HS-5 (cell line): ENCODE measurements at places on chromosomes 2 and 18.
A peak's percentile ranks its signal among the peaks of the same experiment; 100 is the strongest.

DNA sequence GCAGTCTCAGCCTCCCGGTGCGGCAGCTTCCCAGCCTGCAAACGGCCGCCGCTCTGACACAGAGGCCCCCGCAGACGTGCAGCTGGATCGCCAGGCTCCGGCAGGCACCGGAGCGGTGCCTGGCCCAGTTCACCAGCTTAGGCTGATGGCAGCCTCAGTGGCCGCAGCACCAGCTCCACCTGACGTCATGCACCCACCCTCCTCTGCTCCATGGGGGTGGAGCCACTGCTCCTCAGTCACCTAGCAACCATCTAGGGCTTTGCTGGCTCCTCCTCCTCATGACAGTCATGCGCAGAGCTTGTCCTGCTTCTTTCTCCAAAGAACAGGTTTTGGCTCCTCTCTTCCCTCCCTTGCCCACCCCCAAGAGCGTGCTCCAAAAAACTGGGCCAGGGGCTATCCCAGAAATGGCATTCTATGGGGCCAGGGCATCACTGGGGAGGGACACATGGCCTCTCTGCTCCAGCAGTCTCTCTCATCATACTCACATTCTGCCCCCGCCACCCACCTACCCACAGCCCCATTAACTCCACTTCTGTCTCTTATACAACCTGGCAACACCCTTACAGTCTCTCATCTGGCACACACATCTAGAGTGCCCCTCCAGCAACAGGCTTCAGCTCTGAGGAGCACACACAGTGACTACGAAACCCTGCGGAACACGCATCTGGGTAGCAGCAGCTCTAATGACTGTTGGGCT lies 5.5 kb downstream of the DCTN1 start:
- no peak for DNase-seq

- no peak for DNase-seq
Measured at GRCh38 chr2:32752205-32752604, 124.4 kb downstream of the TTC27 start.

- DNase-seq: no peak
Measured at GRCh38 chr18:70627182-70627802, 338.4 kb downstream of the SOCS6 start.

- no peak for DNase-seq
Measured at GRCh38 chr2:145040433-145040832, 520.5 kb upstream of the ZEB2 start.

DNA sequence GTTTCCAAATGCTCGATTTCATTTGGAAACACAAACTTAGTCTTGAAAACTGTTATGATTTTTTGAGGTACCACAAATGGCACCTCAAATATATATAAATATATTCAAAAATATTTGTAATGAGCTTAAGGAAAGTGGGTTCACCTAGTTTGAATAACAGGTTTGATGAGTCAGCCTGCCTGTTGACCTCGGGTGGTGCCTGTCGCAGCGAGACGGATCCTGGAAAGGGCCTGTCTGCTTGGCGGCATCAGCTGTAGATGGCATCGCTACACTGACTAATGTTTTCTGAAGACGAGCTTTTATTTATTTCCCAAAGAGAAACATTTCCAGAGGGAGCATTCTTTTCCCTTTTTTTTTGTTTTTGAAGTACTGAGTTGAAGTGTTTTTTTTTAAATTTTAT lies 6.9 kb downstream of the ALLC start:
- no peak for DNase-seq

DNA sequence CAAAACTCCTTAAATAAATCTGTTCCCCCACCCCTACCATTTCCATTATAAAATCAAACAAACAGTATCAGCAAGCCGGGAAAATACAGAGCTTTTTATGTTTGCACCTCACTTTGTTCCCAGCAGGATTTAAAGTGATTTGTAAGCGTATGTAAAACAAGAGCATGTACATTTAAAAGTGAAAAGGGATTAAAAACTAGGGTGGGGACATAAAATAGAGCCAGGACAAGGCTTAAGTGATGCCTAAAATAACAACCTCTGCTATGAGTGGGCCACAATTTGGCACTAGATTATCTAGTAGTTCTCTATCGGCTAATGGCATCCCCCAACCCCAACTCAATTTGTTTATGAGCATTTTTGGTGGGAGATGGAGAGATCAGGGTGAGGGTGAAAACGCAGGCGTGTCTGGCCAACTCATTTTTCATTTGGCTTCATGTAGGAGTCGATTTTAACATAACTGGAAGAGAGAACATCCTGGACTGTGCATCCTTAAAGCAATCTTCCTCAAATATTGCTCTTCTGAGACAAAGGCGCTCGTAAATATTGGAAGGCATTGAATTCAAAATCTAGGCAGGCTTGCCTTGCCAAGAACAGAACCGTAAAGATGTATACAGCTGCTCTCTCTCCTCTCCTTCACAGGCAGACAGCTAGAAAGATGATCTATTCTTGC lies 34.5 kb upstream of the TSPYL6 start:
- no peak for DNase-seq

DNA sequence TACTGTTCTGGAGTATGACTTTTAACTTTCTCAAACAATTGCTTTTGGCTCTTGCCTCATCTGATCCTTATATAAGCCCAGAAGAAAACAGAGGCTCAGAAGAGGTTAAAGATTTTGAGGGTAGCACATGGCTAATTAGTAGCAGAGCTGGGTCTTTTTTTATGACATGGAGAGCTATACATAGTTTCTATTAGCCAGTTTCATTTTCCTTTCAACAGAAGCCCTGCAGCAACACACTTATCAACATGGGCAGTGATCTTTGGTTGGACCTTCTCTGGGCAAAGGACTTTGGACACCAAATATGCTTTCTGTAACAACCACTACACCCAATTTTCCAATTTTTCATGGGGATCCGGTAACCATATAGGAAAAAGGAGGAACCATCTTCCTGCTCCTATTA lies 64.9 kb downstream of the NCKAP5 start:
- DNase-seq: no peak

- DNase-seq: no peak
Measured at GRCh38 chr2:77155511-77155910, 366.7 kb downstream of the LRRTM4 start.

GRCh38 chr2:64018701-64019082 lies 536 bp downstream of the VPS54 start:
- no peak for DNase-seq

DNA sequence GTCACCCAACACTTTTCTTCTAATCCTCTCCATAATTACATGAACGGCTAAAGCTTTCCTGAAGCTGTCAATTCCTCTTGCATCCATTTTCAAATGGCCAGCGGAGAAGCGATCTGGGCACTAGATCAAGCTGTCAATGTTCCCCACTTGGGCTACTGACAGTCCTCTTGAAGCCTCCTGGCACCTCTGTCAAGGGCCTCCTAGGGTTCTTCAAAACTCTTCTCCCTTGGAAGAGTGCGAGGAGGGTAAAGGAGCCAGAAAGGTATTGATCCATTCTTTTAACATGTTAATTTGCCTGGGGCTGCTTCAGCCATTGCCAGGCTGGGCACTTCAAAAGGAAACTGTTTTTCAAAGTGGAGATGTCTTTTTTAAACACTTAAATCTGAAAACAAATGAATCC lies 19.8 kb downstream of the EPHA4 start:
- no peak for DNase-seq

DNA sequence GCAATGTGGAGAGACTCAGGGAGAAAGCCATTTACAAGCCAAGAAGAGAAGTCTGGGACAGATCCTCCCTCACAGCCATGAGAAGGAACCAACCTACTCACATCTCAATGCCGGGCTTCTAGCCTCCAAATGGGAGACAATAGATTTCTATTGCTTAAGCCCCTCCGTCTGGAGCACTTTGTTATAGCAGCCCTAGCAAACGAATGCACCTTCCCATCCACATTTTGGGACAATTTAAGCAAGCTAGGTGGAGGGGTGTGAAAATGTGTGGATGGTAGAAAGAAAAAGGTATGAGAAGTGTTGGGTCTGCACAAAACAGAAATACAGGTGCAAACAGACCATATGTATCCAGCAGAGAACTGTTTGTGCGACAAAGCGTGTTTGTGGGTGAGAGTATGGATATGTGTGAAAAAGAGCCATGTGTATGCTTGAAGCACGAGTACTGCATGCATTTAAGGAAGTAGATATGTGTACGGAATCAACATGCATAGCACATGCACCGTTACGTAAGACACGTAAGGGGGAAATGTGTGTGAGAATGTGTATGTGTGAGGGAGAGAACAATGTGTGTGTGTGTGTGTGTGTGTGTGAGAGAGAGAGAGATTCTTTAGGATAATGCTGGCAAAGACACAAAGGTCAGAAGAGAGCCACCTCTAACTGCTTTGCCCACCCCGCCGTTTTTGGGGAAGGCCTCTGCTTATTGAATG lies 13.1 kb upstream of the E2F6 start:
- DNase-seq: no peak

DNA sequence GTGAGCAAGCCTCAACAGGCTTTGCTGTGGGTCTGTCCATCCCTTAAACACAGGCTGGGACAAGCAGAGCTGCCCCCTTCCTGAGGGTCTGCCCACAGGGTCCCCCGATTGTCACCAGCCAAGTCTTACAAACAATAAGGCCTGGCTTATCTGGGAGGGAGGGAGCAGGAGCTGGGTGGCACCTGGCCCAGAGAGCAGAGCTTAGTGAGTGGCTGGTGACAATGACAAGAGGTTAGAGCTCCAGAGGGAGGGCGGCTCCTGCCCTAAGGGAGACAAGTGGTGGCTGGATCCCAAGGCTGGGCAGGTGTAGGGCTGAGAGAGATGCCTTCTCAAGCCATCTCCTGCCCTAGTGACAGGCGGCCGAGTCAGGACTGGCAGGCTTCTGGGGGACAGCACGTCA lies 125.5 kb downstream of the KLHL29 start:
- DNase-seq: no peak

DNA sequence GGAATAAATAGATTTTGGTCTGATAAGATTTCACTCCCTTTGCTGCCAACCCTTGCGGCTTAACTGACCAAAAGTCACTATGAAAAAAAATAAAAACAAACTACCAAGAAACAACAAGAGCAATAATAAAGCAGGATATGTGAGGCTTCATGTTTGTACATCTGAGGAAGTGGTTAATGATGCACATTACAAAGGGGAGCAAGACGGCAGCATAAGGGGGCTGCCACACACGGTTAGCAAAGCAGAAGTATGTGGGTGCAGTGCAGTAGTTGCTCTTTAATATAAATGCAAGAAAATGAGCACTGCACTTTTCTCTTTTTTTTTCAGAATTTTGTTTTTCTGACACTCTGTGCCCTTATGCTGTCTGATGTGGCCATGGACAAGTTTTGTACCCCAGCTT lies 377.1 kb upstream of the CNTNAP5 start:
- DNase-seq: no peak

DNA sequence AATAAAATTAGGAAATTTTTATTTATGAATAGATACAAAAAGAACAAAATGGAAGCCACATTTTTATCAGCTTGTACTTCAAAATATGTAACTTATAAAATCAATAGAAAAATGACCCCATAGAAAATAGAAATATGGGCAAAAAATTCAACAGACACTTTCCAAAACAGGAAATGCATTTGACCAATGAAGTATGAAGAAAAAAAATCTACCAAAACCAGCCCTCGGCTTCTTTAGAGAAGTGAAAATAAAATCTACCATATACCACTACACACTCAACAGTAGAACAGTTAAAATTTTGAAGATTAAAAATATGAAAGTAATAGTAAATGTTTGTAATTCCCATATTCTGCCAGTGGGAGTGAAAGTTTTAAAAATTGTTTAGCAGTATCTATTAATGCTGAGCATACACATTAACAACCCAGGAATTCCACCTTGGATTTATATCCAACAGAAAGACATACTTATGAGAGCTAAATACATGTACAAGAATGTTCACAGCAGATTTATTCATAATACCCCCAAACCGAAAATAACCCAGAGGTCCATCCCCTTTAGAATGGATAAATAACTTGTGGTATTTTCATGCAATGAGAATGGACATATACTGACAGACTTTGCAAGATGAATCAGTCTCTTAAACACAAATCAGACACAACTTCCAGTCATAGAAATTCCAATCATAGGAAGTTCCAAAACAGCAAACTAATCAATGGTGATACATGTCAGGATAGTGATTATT lies 318.0 kb downstream of the FIGN start:
- no peak for DNase-seq

- DNase-seq: peak; percentile 18
Measured at GRCh38 chr2:126719833-126720351, 63.9 kb downstream of the GYPC start.

GRCh38 chr18:71951001-71951400 lies 593.1 kb downstream of the CBLN2 start:
- DNase-seq: no peak

DNA sequence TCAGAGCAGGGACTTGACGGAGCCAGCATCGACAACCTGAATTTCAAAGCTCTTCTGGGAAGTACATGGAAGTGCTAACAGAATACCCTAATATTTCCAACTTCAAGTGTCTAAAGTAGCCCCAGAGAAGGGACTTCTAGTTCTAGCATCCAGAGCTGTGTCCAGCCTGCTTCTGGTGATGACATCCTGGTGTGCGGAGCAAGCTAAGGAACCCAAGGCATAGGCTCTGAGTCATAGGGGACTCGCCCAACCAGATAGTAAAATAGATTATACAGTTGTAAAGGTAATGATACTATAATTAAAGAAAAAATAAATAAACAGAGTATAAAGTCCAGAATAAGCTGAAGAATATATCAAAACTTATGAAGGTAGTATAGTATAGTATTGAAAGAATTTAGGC lies 108.1 kb upstream of the SERPINE2 start:
- DNase-seq: no peak

- no peak for DNase-seq
Measured at GRCh38 chr2:119119999-119120756, 38.4 kb downstream of the C1QL2 start.

DNA sequence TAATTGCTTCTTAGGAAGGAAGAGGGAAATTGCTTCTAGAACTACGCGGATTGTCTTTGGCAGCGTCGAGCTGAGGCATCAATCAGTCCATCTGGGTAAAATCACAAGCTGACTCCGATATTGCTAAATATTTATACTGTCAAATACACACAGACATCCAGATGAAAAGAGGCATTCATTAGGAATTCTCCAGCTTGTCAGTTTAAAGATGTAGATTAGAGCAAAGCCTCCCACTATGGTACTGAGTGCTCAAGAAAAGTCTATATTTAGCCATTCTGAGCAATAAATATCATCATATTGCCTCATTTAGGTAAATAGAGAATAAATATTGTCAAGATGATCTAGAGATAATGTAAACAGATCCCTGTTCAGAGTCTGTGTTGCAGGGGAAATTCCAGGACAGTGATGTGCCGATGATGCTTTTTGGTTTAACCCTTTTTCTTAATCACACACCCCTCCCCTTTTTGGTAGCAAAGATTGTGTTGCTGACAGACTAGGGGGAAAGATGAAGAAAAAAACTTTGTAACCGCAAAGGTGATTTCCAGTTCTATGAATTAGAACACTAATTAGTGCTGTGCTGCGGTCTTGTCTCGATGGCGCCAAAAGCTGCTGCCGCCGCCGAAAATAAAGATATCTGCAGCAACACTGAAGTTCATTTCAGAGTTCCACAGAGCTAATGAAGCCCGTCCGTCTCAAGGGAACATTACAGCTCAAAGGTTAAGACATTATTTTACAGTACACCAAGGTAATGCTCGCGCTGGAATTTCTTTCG lies 171.8 kb downstream of the PTGR3 start:
- no peak for DNase-seq

DNA sequence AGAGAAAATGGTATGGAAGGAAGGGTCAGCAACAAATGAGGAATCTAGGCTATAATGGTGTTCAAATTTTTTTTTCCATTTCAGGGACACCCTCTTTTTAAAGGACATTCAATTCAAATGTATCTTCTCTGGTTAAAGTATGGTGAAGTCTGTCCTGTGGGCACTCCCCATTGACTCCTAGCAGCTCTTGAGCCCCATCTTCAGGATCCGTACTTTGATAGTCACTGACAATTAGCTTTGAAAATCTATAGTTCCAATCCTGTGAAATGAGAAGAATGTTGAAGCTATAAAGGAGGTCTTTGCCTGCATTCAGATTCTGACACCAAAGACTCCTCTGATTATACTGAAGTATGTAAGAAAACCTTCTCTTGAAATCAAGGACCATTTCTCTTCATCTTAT lies 43.3 kb downstream of the KCNH7 start:
- DNase-seq: no peak
